ENCODE measurements at places on chromosomes 5 and 9.

DNA sequence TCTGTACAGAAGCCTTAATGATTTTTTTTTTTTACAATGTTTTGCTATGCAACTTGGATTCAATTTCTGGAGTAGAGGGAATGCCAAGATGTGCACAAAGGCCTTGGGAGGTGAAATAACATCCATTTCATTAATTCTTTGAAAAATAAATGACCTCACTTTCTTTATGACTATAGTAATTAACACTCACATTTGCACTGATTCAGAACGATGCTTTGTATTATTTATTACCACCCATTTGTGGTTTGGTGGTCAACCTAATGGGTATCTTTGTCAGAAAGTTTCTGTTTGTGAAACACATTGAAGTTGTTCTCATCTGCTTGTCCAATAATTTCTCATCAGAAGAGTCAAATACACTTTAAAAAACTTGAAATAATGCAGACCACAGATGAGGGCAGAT, 169.3 kb downstream of the NTRK2 start:
- DNase-seq = no peak

GRCh38 chr9:102499468-102499867, 495.7 kb upstream of the CYLC2 start:
- DNase-seq = peak; percentile 54

DNA sequence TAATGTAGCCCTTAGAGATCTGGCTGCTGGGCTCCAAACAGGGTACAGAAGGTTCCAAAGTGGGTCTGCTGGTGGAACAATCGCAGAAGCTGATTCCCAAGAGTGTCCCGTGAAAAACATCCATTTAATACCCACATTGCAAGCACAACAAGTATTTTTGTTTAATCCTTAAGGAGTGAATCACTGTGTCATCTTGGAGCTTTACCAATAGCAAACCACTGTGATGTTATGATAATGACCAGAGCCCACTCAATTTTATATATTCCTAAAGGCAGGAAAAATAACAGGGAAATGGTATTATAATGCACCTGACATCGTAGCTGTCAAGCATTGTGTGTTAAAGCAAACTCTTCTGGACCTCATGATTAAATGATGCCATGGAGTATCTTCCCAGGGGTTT, 291.9 kb downstream of the FBXL7 start:
- no peak for DNase-seq

DNA sequence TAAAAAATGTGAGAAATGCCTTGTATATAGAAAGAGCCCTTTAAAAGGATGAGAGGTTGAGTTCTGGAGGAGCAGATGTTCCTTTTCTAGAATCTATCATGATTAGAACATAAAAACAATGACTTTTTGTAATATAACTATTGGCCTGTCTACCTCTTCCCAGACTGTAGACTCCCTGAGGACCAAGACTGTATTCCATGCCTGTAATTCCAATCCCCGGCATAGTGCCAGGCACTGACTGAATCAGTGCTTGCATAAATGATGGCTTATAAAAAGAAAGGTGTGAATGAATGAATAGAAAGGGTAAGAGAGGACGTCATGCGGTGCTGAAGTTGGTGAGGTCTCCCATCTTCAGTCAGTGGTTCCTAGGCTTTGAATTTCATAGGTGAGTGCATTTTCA, 92.6 kb upstream of the GDNF start:
- DNase-seq = no peak

DNA sequence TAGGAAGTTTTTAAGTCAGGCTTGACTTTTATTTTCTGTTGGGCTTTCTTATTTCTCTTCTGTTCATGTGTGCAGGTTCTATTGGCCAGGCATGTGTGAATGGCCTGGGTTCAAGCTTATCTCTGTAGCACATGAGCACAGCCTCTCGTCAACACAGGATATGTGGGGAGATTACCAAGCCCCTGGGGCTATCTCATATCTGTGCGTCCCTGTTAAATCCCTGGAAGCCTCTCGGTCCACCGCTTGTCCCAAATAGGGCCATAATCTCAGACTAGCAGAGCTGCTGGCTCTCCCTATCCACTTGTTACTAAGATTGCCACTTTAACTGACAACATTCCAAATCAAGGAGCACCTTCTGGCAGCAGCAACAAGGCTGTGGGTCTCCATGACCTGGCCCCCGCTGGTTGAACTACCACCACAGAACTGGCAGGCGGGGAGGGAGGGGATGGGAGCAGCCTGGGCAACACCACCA, 28.4 kb upstream of the EBF1 start:
- DNase-seq = no peak

DNA sequence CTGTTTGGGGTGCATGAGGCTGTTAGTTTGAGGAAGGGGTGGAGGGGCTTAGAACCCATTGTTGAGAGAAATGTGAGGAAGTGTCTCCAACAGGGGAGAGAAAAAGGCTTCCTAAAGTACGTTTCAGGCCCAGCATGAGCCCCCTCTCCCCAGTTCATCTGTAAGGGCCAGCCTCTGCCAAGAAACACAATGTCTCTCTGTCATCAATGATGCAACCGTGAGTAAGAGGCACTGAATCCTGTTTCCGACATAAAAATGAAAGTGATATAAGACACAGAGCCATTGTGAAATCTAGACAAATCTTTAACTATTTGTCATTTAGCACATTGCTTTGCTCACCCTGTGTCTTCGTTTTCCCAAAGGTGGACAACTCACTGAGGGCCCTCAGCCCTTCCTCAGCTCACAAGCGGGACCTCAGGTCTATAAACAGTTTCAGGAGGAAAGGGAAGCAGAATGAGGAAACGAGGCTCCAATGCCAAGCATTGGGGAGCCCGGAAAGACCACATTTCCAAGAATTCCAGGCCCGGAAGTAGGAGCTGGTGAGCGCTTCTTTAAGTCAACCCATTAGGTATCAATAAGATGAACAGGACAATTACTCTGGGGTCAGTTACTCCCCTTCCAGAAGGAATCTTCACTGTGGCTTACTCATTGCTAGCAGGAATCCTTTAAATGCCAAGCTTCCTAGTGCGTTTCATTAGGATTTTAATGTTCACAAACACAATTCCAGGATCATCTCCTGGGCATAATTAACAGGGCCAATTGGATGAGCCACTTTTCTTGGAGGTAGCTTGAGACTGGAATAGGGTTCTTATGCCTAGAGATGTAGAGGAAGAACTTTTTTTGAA, 59.0 kb upstream of the KLF4 start:
- DNase-seq = no peak

DNA sequence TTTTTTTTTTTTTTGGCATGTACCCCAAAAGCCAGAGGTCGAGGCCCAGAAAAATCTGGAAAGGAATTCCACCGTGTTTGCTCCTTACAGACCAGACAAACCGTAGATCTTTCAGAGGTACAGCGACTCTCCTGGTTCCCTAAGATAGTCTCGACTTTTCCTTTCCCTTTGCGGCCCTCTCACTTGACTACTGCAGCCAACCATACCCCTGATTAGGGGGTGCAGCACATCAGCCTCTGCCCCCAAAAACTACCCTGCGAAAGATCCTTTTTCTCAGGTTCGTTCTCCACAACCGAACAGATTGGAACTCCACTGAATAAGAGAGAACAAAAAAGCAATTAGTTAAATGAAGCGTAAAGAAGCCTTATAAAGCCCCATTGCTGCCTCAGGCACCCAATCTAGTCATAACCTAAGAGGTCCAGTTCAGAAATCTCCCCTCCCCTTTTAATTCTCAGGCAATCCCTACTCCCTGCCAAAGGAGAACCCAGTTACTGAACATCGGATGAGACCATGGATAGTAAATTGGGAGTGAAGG, 379 bp upstream of the TICAM2 start:
- no peak for DNase-seq

- peak; percentile 75 for DNase-seq
These were observed 3.8 kb downstream of the NDST1 start for GRCh38 chr5:150511578-150512367.

GRCh38 chr9:105673850-105674387, 11.7 kb downstream of the TAL2 start:
- no peak for DNase-seq

- no peak for DNase-seq
These were observed 3.4 kb downstream of the S1PR3 start for GRCh38 chr9:88994469-88995199.

- no peak for DNase-seq
These were observed 31.1 kb downstream of the ATP6V0E1 start for GRCh38 chr5:173014671-173015070.

DNA sequence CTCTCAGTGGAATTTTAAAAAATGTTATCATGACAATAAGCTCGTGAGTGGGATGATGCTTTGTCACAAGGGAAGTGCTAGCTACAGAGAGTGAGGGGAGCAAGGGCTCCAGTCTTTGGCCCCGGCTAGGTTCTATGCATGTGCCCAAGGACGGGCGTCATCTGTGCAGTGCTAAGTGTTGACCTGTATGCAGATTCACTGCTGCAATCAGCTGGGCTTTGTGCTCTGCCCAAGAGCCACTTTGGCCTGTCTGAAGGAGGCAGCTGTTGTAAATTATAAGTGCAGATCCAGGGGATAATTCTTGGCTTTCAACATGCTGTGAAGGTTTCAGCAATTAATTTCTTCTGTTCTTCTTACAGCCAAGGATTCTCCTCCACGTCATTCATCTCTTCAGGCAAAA, 268.6 kb downstream of the PSAT1 start:
- DNase-seq = no peak

- no peak for DNase-seq
These were observed 166.4 kb upstream of the PIK3R1 start for GRCh38 chr5:68049053-68049713.

GRCh38 chr5:41707853-41708603, 162.2 kb downstream of the OXCT1 start:
- peak; percentile 61 for DNase-seq

GRCh38 chr9:113964495-113965170, 88.5 kb downstream of the ZNF618 start:
- DNase-seq = no peak

- no peak for DNase-seq
These were observed 1027.7 kb downstream of the NR2F1-AS1 start for GRCh38 chr5:92553326-92553725.

GRCh38 chr9:96219026-96219899, 82.7 kb downstream of the HSD17B3 start:
- DNase-seq = no peak

DNA sequence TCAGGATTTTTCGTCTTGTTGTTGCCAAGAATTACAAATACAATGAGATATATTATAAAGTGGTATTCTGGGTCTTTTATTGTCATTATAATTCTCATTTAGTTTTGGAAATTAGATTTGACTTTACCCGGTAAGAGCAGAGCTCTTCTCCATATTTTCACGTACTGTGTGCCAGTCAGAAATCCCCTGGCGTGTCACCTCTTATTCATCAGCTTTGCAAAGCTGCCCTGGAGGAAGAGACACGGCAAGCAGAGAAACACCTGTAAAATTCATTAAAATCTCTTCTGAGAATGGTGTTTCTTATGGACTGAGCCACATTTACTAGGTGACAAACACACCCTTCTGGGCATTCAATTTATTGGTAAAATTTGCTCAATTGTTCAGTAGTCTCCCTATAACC, 440.4 kb downstream of the HINT1 start:
- DNase-seq = no peak

- DNase-seq = no peak
These were observed 273.5 kb upstream of the PTGER4 start for GRCh38 chr5:40405996-40406740.

Data from islet precursor cell (in vitro differentiated cells).